CD8-positive, alpha-beta T cell (primary cell): ENCODE measurements at places on chromosomes 12 and 14.

GRCh38 chr12:92603741-92604432 is 98.9 kb upstream of the PLEKHG7 start:
- no peak for DNase-seq

GRCh38 chr14:32724867-32725471 is 213.7 kb upstream of the NPAS3 start:
- no peak for DNase-seq

DNA sequence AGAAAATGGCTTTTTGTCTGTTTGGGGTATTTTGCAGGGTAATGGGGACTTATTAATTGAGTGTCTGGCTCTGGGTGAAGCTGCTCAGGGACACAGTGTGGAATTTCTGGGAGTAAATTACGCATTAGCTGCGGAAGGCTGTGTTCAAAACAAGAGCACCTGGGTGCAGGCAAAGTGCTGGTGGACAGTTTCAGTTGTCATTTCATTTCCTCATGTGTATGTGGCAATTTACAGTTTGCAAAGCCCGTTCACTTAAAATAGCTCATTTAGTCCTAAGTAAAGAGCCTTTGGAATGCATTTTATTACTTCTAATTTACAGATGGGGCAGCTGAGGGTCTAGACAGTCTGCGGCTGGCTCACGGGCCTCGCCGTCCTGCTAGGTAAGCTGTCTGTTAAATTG is 546.8 kb downstream of the BCL11B start:
- DNase-seq, result no peak

- no peak for DNase-seq
Measured at GRCh38 chr14:73674986-73675385, 30.2 kb downstream of the DNAL1 start.

GRCh38 chr14:51652168-51653078 is 713 bp downstream of the FRMD6 start:
- DNase-seq, result no peak

DNA sequence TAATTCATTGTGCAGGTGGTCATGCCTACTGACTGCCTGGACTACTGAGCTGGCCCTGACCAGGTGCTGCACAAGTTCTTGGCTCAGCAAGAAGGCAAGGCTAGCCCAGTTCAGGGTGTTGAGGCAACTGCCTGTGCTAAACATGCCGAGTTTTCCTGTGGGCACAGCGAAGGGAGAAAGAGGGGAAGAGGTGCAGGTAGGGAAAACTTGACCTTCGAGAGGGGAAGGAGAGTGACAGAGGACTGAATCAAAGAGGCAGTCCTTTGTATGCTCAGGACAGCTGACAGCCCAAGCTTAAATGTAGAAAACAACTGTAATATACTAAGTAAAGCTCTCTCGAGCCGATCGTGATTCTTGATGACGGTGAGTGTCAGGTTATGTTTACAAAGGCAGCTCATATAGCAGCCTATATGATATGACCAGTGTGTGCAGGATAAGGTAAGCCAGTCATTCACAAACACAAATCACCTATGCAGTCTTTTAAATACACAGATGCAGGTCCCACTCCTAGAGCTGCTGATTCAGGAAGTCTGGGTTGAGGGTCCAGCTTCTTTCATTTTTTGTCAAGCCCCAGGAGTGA is 2.6 kb downstream of the IRAK3 start:
- DNase-seq, result no peak

- no peak for DNase-seq
Measured at GRCh38 chr14:67483579-67484285, 4.8 kb downstream of the TMEM229B start.

GRCh38 chr12:96120359-96121100 is 73.6 kb upstream of the ELK3 start:
- DNase-seq, result peak; percentile 8

GRCh38 chr12:89662623-89663022 is 46.0 kb downstream of the ATP2B1 start:
- no peak for DNase-seq

DNA sequence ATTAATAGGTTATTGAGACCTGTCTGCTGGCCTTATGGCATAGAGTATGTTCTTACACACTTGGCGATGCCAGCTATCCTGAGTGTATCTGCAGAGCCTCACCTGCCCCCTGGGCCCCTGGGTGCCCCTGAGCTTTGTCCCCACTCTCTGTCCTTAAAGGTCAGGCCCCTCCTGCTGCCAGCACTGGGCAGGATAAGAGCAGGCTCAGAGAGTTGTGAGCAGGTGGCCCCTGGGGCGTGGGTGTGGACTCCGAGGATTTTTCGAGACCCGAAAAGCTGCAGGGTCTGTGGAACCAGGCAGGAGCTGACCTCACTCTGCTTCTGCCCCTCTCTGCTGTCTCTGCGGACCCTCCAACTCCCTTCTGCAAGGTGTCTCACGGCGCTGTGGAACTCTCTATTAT is 8.2 kb downstream of the HIP1R start:
- DNase-seq, result no peak

- DNase-seq, result no peak
Measured at GRCh38 chr14:62694075-62694474, 351.2 kb downstream of the KCNH5 start.

- no peak for DNase-seq
Measured at GRCh38 chr12:31773223-31773750, 44.5 kb upstream of the AMN1 start.

DNA sequence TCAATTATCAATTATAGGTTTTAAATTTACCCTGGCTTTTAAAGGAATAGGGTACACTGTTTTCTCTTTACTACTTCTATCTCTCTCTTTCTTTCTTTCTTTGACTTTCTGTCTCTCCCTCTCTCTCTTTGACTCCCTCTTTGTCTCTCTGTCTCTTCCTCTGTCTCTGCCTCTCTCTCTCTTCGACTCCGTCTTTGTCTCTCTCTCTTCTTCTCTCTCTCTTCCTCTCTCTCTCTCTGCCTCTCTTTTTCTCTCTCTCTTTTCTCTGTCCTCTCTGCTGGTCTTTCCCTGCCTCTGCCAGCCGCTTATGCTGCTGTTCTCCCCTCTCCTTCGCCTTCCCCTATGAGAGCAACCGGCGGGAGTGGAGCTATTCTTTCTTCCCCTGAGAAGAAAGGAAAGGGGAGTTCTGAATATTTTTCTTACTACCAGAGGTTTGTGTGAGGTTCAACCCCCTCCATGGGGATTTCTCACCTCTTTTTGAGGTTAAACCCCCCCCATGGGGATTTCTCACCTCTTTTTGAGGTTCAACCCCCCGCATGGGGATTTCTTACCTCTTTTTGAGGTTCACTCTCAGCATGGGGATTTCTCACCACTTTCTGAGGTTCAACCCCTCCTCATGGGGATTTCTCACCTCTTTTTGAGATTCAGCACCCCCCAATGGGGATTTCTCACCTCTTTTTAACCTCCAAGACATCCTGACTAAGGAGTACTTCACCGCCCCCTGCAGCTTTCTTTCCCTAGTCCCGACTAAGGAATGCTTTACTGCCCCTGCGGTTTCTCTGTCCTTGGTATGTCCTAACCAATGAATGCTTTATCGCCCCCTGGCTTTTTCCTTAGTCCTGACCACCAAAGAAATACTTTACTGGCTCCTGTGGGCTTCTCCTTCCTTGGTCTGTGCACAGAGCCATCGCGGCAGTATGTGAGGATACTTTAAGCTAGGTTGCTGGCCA is 27.4 kb upstream of the DDHD1 start:
- peak; percentile 82 for DNase-seq

DNA sequence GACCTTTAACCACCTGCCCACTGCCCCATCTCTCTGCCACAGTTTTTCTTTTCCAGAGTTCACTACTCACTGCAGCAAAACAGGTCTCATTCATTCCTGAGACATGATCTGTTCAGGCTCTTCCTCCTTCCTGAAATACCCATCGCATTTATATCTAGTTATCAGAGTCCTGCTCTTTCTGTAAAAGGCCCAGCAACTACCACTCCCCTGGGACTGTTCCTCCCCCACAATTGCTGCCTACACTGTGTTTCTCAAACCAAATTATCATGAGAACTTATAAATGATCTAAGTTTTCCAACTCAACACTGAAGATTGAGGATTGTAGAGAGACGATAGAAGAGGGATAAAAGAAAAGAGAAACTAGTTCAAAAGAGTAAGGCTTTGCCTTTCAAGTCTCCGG is 40.8 kb upstream of the EPS8 start:
- DNase-seq, result no peak

- DNase-seq, result no peak
Measured at GRCh38 chr14:104820669-104821228, 19.8 kb downstream of the ZBTB42 start.

DNA sequence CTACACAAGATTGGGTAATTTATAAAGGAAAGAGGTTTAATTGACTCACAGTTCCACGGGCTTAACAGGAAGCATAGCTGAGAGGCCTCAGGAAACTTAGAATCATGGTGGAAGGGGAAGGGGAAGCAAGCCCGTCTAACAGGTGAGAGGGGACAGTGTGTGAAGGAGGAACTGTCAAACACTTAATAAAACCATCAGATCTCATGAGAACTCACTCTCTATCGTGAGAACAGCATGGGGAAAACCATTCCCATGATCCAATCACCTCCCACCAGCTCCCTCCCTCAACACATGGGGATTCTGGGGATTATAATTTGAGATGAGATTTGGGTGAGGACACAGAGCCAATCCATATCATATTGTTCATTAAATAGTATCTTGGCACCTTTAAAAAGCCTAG is 56.1 kb downstream of the EPS8 start:
- DNase-seq, result no peak

DNA sequence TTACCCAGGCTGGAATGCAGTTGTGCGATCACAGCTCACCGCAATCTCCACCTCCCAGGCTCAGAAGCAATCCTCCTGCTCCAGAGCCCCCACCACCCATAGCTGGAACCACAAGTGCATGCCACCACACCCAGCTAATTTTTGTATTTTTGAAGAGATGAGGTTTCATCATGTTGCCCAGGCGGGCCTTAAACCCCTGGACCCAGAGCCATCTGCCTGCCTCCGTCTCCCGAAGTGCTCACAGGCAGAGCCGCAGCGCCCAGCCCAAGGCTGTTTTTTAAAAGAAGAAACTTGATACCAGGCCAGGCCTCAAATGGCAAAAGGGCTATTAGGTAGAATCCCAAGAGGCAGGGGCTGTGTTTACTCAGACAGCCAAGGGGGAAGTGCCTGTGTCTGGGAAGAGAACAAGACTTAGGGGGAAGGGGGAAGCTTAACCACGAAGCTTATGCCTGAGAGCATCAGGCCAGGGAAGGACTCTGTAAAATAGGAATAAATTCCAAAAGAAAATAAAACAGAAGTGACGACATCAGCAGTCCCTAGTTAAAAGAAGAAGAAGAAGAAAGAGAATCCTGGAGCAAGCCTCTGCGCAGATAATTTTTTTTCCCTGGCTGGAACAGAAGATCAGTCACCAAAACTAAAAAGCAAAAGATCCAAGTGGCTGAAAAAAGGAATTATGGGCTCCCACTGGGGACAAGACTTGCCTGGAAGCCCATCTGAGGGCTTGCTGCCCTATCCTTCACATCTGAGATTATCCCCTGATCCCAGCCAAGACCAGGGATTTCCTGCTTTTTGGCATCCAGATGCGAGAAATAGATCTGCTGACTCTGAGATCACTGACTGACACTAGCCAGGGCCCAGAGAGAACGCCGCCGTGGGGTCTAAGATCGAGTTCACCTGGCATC is 170.5 kb downstream of the NDUFA12 start:
- DNase-seq, result no peak

DNA sequence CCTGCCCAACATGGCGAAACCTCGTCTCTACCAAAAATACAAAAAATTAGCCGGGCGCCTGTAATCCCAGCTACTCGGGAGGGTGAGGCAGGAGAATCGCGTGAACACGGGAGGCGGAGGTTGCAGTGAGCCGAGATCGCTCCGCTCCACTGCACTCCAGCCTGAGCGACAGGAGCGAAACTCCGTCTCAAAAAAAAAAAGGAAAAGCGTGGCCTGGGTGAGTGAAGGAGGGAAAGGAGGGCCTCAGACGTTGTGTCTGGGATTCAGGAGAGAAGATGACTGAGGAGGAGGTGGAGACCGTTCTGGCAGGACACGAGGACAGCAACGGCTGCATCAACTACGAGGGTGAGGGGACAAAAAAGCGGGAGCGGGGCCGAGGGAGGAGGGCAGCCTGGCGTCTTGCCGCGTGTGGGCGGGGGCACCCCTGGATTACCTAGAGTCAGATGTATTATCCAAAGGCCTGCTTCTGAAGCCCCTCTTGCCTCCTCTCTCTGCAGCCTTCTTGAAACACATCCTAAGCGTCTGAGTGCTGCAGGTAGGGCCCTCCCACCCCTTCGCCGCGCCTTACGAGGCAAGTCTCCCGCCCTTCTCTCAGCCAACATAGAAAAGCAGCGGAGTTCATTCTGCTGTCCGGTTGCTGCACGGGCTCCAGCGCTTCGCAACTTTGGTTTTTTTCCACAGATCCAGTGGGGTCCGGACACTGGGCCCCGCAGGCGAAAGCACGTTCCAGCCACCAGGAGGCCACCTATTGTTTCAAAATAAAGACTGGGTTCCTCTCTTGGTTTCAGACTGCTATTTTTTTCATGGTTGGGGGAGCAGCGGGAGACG is 744 bp upstream of the MYL6 start:
- DNase-seq, result peak; percentile 73

DNA sequence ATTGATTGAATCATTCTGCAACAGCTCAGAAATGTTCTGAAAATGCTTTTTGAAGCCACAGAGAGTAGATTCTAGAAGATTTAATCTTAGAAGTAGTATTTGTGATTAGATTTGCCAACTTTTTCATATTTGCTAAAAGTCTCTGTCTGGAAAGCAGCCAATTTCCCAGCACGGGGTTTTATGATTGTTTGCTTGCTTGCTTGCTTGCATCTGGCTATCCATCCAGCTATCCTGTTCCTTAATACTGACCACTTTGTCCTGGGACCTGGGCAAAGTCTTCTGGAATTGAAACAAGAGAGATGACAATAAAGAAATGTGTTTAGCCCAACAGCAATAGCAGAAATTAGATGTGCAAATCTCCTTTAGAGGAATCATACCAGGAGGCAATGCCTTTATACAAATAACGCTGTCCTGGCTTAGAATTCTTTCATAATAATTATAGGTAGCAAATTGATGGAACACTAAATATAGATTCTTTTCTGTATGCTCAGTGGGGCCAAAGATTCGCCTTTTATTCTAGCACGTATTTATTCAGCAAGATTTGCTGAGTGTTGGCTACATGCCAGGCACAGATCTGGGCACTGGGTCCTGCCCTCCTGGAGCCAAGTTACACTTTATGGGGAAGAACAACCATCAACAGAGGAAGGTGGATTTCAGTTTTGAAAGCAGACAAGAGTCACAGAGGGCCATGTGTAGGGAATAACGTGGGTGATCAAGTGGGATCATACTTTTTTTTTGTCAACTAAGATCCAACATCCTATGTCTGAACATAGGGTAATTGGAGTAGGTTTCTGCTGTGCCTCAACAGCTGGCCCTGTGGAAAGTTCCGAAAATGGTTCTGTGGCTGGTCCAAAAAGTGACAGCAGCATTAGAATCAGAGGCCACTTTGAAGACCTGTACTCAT is 25.3 kb downstream of the MYBPC1 start:
- DNase-seq, result no peak

- DNase-seq, result no peak
Measured at GRCh38 chr14:29926701-29927375, 809 bp downstream of the PRKD1 start.

DNA sequence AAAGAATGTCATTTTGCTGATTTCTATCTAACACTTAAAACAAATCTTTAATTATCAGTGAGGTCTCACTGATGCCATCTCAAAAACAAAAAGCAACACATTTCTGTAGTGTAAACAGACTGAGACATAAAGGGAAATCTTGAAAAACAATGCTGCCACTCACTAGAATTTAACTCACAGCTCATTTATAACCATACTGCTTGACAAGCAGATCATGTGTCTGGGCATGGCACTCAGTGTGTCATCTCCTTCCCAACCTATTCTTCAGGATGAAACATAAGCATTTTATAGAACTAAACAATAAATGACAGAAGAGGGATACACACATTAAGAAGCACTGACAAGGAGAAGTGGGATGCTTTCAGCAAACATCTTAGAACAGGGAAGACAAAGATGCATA is 22.4 kb downstream of the ATF7 start:
- no peak for DNase-seq

GRCh38 chr12:67645126-67645525 is 3.4 kb upstream of the DYRK2 start:
- DNase-seq, result no peak
